Osteocyte (in vitro differentiated cells): ENCODE measurements at places on chromosomes 5 and 9. TPM values are rescaled to one million over a fixed set of nuclear protein-coding genes. Genes with fewer than 3 reads are reported as not detected.

- DNase-seq = no peak
- peaks cover 7% of the 10 kb centered on the region for H3K4me1 ChIP-seq
- no peak overlapping the region for H3K27ac ChIP-seq
- peaks cover 22% of the 10 kb centered on the region for H3K27me3 ChIP-seq
- H3K4me3 ChIP-seq = no peak overlapping the region
- no peaks in the 10 kb centered on the region for H3K36me3 ChIP-seq
Measured at GRCh38 chr5:181098762-181099601, 32.0 kb downstream of the OR2V1 start.

GRCh38 chr9:112997236-112997941 is 14.6 kb downstream of the ZNF883 start:
- no peaks in the 10 kb centered on the region for H3K4me1 ChIP-seq
- no peak overlapping the region for H3K4me3 ChIP-seq
- no peak overlapping the region for H3K27ac ChIP-seq
- H3K36me3 ChIP-seq = peaks cover 51% of the 10 kb centered on the region
- no peak for DNase-seq

DNA sequence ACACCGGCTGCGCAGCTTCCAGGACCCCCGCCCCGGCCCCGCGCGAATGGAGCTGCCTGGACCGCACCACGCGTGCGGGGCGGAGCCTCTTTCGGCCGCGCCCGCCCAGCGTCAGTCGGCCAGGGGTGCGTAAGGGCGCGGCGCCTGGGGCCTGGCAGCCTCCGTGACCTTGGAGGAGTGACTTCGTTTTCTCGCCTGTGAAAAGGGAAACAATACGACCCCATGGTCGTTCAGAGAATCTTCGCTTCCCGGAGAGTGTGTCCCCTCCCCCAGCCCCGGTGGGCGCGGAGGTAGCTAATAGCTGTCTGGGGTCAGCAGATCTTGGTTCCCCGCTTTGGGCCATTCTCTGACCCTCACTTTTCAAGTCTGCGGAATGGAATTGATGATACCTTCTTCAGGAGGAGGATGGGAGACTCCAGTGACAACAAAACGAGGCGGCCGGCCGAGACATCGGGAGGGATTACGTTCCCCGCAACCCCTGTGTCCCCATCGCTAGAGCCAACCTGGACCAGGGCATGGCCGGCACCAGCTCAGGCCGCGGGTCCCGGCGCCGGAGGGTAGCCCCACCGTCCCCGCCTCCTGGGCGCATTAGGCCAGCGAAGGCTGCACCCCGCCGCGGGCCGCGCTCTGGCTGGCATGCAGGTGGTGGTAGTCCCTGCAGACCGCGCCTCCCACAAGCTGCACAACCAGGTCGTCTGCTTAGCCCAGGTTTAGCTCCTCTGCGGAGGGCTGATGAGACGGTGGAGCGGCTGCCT is 5.5 kb upstream of the CDHR2 start:
- H3K4me1 ChIP-seq = peaks cover 28% of the 10 kb centered on the region
- no peak for DNase-seq
- peak overlapping the region; percentile 83 for H3K4me3 ChIP-seq
- H3K36me3 ChIP-seq = no peaks in the 10 kb centered on the region
- peak overlapping the region; percentile 52 for H3K27ac ChIP-seq

DNA sequence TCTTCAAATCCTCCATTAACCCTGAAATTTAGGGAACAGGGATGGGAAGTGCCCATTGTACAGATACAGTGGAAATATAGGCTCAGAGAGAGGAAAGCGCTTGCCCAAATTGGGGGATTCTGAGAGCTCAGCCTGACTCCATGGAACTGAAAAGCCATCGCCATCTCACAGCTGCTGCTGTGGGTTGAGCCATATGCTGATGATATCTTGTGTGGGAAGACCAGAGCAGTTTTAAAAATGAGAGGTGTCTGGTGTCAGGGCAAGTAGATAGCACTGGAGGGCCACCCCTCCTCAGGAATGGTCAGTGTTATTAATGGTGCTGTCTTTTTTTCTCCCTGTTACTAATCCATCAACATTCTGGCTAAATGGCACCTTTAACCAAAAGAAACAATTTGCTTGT is 50.9 kb upstream of the C5orf58 start:
- H3K27ac ChIP-seq = no peak overlapping the region
- H3K36me3 ChIP-seq = no peaks in the 10 kb centered on the region
- H3K4me3 ChIP-seq = no peak overlapping the region
- no peaks in the 10 kb centered on the region for H3K4me1 ChIP-seq
- H3K27me3 ChIP-seq = peaks cover 28% of the 10 kb centered on the region
- no peak for DNase-seq

- no peak overlapping the region for H3K27ac ChIP-seq
- no peaks in the 10 kb centered on the region for H3K27me3 ChIP-seq
- no peaks in the 10 kb centered on the region for H3K36me3 ChIP-seq
Measured at GRCh38 chr5:134507452-134507851, 18.0 kb upstream of the JADE2 start.

- no peak overlapping the region for H3K27ac ChIP-seq
- no peaks in the 10 kb centered on the region for H3K27me3 ChIP-seq
- no peak overlapping the region for H3K4me3 ChIP-seq
- no peak for DNase-seq
Measured at GRCh38 chr9:16028548-16028947, 475.7 kb downstream of the CCDC171 start.

- H3K27ac ChIP-seq = no peak overlapping the region
- no peaks in the 10 kb centered on the region for H3K36me3 ChIP-seq
- peaks cover 2% of the 10 kb centered on the region for H3K4me1 ChIP-seq
Measured at GRCh38 chr5:111158105-111158744, 66.0 kb upstream of the CAMK4 start.

DNA sequence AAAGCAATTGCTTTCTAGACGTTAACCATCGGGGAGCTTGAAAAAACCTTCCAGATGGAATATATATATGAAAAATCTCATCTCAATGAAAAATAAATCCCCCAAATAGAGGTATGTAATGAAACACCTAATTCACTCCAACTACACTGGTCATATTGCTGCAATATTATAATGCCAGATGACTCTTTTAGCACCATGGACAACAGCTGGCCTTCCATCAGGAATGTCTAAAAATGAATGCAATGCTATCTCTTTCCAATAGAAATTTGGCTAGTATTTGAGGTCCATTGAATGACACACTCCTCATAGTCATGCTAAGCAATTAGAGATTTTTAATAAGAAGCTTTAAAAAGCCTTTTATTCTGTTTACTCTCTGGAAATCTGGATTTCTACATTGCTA is 340.2 kb upstream of the BRINP1 start:
- DNase-seq = no peak
- H3K36me3 ChIP-seq = no peaks in the 10 kb centered on the region
- H3K4me3 ChIP-seq = no peak overlapping the region
- H3K27me3 ChIP-seq = no peaks in the 10 kb centered on the region
- no peaks in the 10 kb centered on the region for H3K4me1 ChIP-seq

DNA sequence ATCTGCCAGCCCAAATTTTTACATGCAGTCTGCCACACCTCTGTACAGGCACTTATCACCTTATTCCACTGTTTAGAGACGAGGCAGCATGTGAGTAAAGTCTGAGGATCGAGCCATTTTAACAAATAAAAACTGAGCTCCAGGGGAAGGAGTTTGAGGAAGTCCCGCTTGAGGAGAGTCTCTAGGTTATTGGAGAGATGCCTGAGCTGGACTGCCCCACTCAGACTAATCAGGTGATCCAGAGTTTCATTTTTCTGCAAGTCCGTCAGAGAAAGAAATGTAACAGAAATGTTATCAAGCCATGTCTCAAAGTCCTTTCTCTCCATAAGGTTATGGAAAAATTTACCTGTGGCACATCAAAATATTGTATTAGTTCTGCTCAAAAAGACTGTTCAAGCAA is 5.3 kb downstream of the FBXW2 start:
- peaks cover 27% of the 10 kb centered on the region for H3K4me1 ChIP-seq
- peaks cover 38% of the 10 kb centered on the region for H3K36me3 ChIP-seq
- no peak for DNase-seq
- H3K27me3 ChIP-seq = no peaks in the 10 kb centered on the region
- H3K4me3 ChIP-seq = no peak overlapping the region

DNA sequence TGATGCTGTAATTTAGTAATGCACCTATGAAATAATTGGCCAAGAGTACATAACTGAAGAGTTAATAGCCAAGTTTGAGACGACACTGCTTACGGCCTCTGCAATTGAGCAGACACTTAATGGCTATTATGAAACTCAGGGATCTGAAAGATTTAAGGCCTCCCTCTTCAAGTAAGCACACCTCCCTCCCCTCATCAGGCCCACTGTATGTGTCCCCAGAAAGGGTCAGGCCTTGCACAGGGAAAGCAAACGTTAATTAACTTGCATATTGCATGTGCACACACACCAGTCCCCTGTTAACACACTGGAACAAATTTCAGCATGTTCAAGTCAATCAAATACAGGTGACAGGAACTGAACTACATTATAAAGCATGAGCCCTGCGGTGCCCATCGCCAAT is 163.6 kb downstream of the SPOCK1 start:
- H3K4me3 ChIP-seq = no peak overlapping the region
- no peak overlapping the region for H3K27ac ChIP-seq
- no peaks in the 10 kb centered on the region for H3K27me3 ChIP-seq
- peaks cover 13% of the 10 kb centered on the region for H3K36me3 ChIP-seq
- peaks cover 17% of the 10 kb centered on the region for H3K4me1 ChIP-seq

Gene ZNF346
- 26.4 and 26.9 TPM in 2 replicates for total RNA-seq

Gene ADGRV1
- 0.89 and 0.99 TPM in 2 replicates for total RNA-seq

Gene HRH2
- total RNA-seq = not detected in 2 replicates
